ENCODE measurements at places on chromosomes 1 and 21.
A peak's percentile ranks its signal among the peaks of the same experiment; 100 is the strongest.

DNA sequence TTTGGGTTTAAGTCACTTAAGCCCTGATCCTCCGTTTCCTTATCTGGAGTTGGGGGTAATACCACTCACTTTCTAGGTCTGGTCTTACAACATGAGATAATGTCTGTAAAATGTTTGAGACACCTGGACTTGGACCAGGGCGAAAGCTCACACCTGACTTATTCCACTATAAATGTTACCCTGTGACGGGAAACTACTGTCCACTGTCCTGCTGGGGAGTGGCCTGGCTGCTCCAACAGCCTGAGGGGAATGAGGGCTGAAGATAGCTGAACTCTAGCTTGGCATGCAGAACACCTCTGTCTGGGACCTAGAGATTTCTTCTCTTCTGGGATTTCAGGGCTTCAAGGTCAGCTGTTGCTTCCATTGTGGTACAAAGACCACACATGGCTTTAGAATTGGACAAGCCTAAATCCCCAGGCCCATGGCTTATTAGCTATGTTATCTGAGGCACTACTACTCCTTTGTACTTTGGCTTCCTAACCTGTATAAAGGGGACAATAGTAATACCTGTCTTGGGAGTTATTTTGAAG lies 9.5 kb upstream of the A3GALT2 start:
- H3K27me3 ChIP-seq: no peaks in the 10 kb centered on the region
- no peak for DNase-seq
- H3K4me3 ChIP-seq: no peak overlapping the region
- H3K4me1 ChIP-seq: peaks cover 6% of the 10 kb centered on the region
- peaks cover 38% of the 10 kb centered on the region for H3K36me3 ChIP-seq
- H3K27ac ChIP-seq: no peak overlapping the region

GRCh38 chr1:227798078-227798802 lies 17.2 kb upstream of the PRSS38 start:
- H3K27me3 ChIP-seq: no peaks in the 10 kb centered on the region
- no peak for DNase-seq
- no peaks in the 10 kb centered on the region for H3K36me3 ChIP-seq
- no peaks in the 10 kb centered on the region for H3K4me1 ChIP-seq

- peaks cover 3% of the 10 kb centered on the region for H3K4me1 ChIP-seq
- no peak overlapping the region for H3K27ac ChIP-seq
- DNase-seq: peak; percentile 18
- no peak overlapping the region for H3K4me3 ChIP-seq
- no peaks in the 10 kb centered on the region for H3K27me3 ChIP-seq
These were observed 21.7 kb downstream of the PDXK start for GRCh38 chr21:43740497-43741156.

DNA sequence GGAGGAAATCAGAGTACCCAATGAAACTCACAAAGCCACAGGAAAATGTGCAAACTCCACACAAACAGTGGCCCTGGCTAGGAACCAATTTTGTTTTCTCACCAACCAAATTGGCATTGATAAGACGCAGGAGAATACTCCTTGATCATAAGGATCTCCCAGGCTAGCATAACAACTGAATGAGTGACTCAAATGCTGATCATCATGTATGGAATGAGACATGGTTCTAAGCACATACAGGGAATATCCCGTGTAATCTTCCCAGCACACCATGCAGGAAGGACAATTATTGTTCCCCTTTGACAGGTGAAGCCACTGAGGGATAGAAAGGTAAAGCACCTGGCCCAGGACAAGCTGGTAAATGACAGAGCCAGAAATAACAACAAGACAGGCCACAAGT lies 180.0 kb upstream of the DUSP10 start:
- no peak overlapping the region for H3K27ac ChIP-seq
- no peak for DNase-seq
- no peaks in the 10 kb centered on the region for H3K36me3 ChIP-seq
- peaks cover 2% of the 10 kb centered on the region for H3K27me3 ChIP-seq

DNA sequence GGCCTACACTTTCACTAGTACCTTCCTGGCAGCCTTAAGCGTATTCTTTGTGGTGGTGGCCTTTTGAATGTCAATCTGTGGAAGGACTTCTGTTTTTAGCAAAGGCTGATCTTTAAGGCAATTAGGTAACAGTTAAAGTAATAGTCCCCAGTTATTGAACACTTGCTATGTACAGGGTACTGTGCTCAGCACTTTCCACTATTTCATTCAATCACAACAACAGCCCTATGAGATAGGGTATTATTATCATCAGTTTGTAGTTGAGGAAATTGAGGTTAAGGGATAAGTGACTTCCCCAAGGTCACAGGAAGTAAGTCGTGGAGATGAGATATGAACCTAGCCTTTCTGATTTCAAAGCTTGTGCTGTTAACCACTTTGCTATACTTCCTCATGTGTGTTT lies 185.7 kb downstream of the ST6GALNAC3 start:
- H3K4me3 ChIP-seq: no peak overlapping the region
- H3K27ac ChIP-seq: peak overlapping the region; percentile 66
- no peaks in the 10 kb centered on the region for H3K27me3 ChIP-seq
- H3K4me1 ChIP-seq: peaks cover 57% of the 10 kb centered on the region
- no peak for DNase-seq
- H3K36me3 ChIP-seq: no peaks in the 10 kb centered on the region

GRCh38 chr1:164495905-164496304 lies 63.1 kb upstream of the PBX1 start:
- H3K27me3 ChIP-seq: no peaks in the 10 kb centered on the region
- no peaks in the 10 kb centered on the region for H3K36me3 ChIP-seq
- no peak overlapping the region for H3K27ac ChIP-seq
- H3K4me1 ChIP-seq: no peaks in the 10 kb centered on the region
- no peak overlapping the region for H3K4me3 ChIP-seq

DNA sequence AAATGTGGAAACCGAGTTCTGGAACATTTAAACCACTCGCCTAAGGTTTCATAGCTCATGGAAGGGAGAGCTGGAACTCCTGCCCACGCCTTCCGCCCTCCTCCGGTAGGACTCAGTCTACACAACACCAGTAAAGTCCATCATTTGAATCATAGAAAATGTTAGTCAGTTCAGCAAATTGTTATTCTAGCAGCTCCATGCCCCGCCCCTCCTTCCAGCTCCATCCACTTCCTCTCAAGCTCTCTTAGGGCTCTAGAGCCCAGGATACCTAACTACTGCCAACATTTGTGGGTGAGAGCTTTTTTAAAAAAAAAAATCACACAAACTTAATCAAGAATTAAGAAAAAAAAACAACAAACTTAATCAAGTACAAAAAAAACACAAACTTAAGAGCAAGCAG lies 121.8 kb downstream of the TBX15 start:
- H3K4me3 ChIP-seq: no peak overlapping the region
- no peaks in the 10 kb centered on the region for H3K27me3 ChIP-seq
- H3K36me3 ChIP-seq: no peaks in the 10 kb centered on the region
- H3K27ac ChIP-seq: no peak overlapping the region
- no peak for DNase-seq

- peak overlapping the region; percentile 18 for H3K27ac ChIP-seq
- H3K4me1 ChIP-seq: peaks cover 20% of the 10 kb centered on the region
- no peaks in the 10 kb centered on the region for H3K36me3 ChIP-seq
- peak; percentile 38 for DNase-seq
- no peak overlapping the region for H3K4me3 ChIP-seq
These were observed 28.2 kb downstream of the BATF3 start for GRCh38 chr1:212671342-212672031.

GRCh38 chr1:56397811-56398231 lies 181.5 kb downstream of the PLPP3 start:
- DNase-seq: no peak
- no peaks in the 10 kb centered on the region for H3K4me1 ChIP-seq
- no peaks in the 10 kb centered on the region for H3K36me3 ChIP-seq
- no peak overlapping the region for H3K27ac ChIP-seq
- H3K27me3 ChIP-seq: no peaks in the 10 kb centered on the region
- H3K4me3 ChIP-seq: no peak overlapping the region

DNA sequence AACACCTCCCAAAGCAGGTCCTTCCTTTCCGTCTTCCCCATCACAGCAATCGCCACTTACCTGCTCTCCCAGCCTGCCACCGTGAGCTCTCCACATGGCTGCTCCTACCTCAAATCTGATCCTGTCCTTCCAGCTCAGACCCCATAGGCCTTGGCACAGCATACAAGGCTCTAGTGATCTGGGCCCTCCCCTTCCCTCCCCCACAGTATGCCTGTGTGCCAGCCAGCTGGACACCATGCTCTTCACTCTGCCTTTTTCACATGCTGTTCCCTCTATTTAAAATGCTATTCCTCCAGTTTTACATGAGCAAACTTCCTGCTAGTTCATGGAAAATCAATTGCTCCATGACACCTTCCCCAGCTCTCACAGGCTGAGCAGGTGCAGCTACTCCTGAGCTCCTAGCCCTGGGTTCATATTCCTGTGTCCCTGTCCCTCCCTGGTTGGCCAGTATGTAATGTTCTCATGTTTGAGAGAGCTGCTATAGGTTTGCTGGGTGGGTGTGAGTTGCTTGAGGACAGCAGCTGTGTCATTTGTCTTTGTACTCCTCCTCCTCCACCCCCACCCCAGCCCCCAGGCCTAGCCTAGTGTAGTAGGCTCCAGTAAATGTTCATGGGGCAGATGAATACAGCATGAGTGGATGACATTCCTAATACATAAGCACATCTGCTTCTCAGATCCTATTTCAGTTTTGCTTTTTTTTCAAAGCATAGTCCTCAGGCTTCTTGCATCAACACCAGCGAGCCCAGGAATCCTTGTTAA lies 6.3 kb upstream of the TNNT2 start:
- H3K4me3 ChIP-seq: no peak overlapping the region
- no peak overlapping the region for H3K27ac ChIP-seq
- H3K36me3 ChIP-seq: no peaks in the 10 kb centered on the region
- H3K27me3 ChIP-seq: peaks cover 8% of the 10 kb centered on the region
- H3K4me1 ChIP-seq: no peaks in the 10 kb centered on the region

- H3K4me1 ChIP-seq: peaks cover 23% of the 10 kb centered on the region
- peak within 1 kb of the TSS; percentile 93 for H3K4me3 ChIP-seq
- H3K27me3 ChIP-seq: no peaks in the 10 kb centered on the region
- peaks cover 17% of the 10 kb centered on the region for H3K36me3 ChIP-seq
- H3K27ac ChIP-seq: peak within 1 kb of the TSS; percentile 89
These were observed at the start of gene COA7 for GRCh38 chr1:52697795-52698674. TSS of gene COA7 (minus strand) at chr1:52698347. CDS start at chr1:52698326, 21 bp downstream.

DNA sequence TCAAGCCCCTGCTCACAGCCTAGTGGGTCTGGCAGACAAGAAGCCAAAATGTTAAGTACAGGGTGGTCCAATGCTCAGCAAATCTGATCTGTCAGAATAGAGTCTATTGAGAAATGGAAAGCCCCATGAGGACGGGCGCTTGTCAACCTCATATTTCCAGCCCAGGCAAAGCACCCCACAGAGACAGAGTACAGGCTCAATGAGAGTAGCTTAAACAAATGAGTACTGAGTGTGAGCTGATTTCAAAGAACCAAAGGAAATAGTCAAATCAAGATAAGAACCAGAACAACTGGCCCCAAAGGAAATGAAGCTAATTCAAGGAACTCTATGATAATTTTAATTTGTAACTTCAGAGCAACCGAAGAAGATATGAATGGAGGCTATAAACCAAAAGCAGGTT lies 44.6 kb upstream of the SLC30A1 start:
- no peaks in the 10 kb centered on the region for H3K36me3 ChIP-seq
- no peak overlapping the region for H3K27ac ChIP-seq
- H3K4me1 ChIP-seq: peaks cover 3% of the 10 kb centered on the region
- no peaks in the 10 kb centered on the region for H3K27me3 ChIP-seq

GRCh38 chr1:35164893-35165292 lies 28.1 kb downstream of the SFPQ start:
- DNase-seq: no peak
- H3K36me3 ChIP-seq: peaks cover 3% of the 10 kb centered on the region
- no peak overlapping the region for H3K4me3 ChIP-seq
- H3K4me1 ChIP-seq: no peaks in the 10 kb centered on the region

DNA sequence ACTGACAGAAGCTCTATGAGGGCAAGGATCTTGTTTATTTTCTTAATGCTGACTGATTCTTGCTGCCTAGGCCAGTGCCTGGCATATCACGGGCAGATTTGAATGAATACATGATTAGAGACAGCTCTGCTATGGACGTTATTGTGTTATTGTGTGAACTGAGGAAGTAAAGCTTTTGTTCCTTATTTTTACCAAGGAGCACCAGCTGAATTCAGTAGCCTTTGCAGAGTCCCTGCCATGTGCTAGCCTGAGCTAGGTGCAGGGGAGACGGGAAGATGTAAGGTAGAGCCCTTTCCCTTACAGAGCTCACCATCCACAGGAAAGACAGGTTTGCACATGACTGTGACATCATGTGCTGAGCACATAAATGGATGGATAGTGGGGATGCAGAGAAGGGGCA lies 36.0 kb upstream of the SCMH1 start:
- no peak for DNase-seq
- H3K27ac ChIP-seq: no peak overlapping the region
- H3K4me3 ChIP-seq: no peak overlapping the region
- no peaks in the 10 kb centered on the region for H3K4me1 ChIP-seq
- H3K36me3 ChIP-seq: no peaks in the 10 kb centered on the region

GRCh38 chr21:25790122-25790877 lies 55.5 kb downstream of the GABPA start:
- peaks cover 11% of the 10 kb centered on the region for H3K27me3 ChIP-seq
- peaks cover 9% of the 10 kb centered on the region for H3K4me1 ChIP-seq
- DNase-seq: peak; percentile 19
- H3K4me3 ChIP-seq: peak overlapping the region; percentile 58

- no peak overlapping the region for H3K27ac ChIP-seq
- H3K4me1 ChIP-seq: peaks cover 8% of the 10 kb centered on the region
- no peaks in the 10 kb centered on the region for H3K27me3 ChIP-seq
These were observed 6.9 kb downstream of the CSRP1 start for GRCh38 chr1:201499795-201500669.

GRCh38 chr1:226457307-226457712 lies 49.4 kb upstream of the PARP1 start:
- H3K27ac ChIP-seq: peak overlapping the region; percentile 76
- peak; percentile 79 for DNase-seq
- peak overlapping the region; percentile 55 for H3K4me3 ChIP-seq
- no peaks in the 10 kb centered on the region for H3K27me3 ChIP-seq
- H3K36me3 ChIP-seq: no peaks in the 10 kb centered on the region
- H3K4me1 ChIP-seq: peaks cover 12% of the 10 kb centered on the region

DNA sequence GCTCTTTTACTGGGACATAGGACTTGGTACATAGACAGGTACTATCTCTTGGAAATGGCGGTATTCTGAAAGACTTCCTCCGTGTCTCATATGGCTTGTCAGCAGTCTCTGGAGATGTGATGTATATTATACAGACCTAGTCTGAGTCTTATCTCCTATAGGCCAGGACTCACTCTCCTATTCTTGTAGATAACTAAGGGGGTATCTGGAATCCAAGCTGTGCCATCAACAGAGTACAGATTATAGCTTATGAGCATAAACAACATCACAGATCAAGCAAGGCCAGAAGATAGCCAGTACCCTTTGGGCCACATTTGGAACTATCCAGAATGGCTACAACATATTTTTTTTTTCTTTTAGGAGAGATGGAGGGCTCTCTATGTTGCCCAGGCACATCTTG lies 16.1 kb upstream of the RIMKLA start:
- H3K4me3 ChIP-seq: no peak overlapping the region
- peaks cover 6% of the 10 kb centered on the region for H3K27me3 ChIP-seq
- peaks cover 6% of the 10 kb centered on the region for H3K4me1 ChIP-seq
- no peak for DNase-seq
- H3K27ac ChIP-seq: no peak overlapping the region

- DNase-seq: no peak
- no peaks in the 10 kb centered on the region for H3K36me3 ChIP-seq
- H3K27me3 ChIP-seq: no peaks in the 10 kb centered on the region
- no peak overlapping the region for H3K27ac ChIP-seq
- H3K4me1 ChIP-seq: no peaks in the 10 kb centered on the region
- H3K4me3 ChIP-seq: no peak overlapping the region
These were observed 49.5 kb downstream of the DR1 start for GRCh38 chr1:93395195-93395594.

- H3K27ac ChIP-seq: no peak overlapping the region
- no peaks in the 10 kb centered on the region for H3K36me3 ChIP-seq
- no peak overlapping the region for H3K4me3 ChIP-seq
- H3K4me1 ChIP-seq: no peaks in the 10 kb centered on the region
- DNase-seq: no peak
- no peaks in the 10 kb centered on the region for H3K27me3 ChIP-seq
These were observed 873.1 kb downstream of the KCNT2 start for GRCh38 chr1:195735140-195735539.

All from activated CD4-positive, alpha-beta T cell treated with anti-CD3 and anti-CD28 coated beads for 36 hours (primary cell).